Upper lobe of left lung (tissue), 6 donors: ENCODE measurements at places on chromosomes 5 and 9. TPM values are rescaled to one million over a fixed set of nuclear protein-coding genes. Genes with fewer than 3 reads are reported as not detected.

GRCh38 chr5:157546456-157547100, 29.0 kb downstream of the ADAM19 start:
- no peak for DNase-seq

- no peak for DNase-seq
Observed at GRCh38 chr9:72407114-72407513, 42.1 kb upstream of the ZFAND5 start.

ENG gene
- 378 TPM for total RNA-seq

DNA sequence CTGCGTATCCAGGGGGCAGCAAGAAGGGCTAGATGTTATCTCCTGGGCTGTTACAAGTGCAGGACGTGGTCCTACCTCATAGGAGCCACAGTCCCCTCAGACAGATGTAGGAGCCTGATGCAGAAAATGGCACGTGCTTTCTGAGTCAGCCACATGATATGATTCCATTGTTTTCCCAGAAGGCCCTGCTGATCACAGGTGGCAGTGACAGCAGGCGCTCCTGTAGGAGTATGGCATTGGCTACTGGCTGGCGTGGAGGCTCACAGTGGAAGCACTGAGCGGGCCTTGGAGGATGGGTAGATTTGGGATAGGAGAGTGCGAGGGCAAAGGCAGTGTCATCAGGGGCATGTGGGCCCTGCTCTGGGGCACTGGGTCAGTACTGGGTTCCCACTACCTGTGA, 21.9 kb downstream of the USP20 start:
- DNase-seq = no peak

- no peak for DNase-seq
Observed at GRCh38 chr9:127452691-127453090, 1.4 kb downstream of the LRSAM1 start.

C9orf85 gene
- 13.0 TPM for total RNA-seq

DNA sequence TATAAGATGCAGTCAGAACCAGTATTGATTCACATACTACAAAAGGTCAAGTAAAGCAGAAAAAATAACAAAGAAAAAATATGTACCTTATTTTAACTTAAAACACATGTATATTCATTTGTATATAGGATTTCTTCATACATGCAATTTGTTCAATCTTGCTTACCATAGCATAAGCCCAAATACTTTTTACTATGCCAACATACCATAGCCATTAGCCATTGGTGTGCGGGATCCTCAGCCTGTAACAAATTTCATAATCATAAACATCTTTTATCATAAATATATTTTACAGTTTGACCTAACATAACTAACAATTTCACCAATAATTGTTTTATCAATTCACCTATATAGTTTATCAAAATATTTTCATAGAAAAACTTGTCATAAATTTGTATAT, 51.1 kb downstream of the MPDZ start:
- no peak for DNase-seq

PTGDS gene
- 332 TPM for total RNA-seq

FGF18 gene
- 1.0 TPM for total RNA-seq

DNA sequence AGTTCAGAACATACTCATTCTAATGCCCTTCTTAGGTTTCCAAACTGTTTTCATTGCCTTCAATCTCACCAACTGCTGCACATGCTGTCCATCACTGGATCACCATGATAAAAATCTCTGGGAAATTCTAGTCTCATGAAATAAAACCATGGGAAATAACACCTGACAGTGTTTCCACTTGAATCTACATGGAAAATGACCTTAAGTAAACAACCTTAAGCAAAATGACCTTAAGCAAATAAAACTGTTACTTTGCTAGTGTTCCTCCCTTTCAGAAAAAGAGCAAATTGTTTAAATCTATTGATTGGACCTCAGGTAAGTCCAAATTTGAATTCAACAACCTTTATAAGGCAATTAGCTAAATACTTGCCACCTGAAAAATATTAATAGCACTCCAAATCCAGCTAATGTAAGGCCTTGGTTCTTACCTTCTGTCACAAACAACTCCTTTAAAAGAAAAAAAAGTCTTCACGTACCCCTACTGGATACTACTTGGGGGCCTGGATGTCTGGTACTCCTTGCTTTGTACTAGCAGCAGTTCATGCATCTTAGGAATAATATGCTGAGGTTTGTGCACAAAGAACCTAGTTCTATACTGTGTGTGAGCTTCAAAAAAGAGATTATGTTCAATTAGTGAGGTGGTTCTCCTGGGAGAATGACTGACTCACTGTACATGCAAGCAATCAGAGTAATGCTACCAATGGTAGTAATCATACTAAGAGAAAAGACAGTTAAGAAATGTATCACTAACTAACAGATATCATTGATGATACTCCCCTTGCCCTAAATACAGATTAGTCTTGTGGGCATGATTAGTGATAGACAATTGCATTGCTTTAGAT, 630.4 kb downstream of the PSAT1 start:
- no peak for DNase-seq

- DNase-seq = no peak
Observed at GRCh38 chr5:99955006-99955405, 580.2 kb upstream of the FAM174A start.

DNA sequence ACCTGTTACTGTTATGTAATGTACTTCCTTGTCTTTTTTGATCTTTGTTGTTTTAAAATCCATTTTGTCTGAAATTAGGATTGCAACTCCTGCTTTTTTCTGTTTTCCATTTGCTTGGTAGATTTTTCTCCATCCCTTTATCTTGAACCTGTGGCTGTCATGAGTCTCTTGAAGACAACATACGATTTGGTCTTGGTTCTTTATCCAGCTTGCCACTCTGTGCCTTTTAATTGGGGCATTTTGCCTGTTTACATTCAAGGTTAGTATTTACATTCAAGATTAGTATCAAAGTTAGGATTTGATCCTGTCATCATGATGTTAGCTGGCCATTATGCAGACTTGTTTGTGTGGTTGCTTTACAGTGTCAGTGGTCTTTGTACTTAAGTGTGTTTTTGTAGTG, 156.8 kb downstream of the GDNF start:
- no peak for DNase-seq
